PC-9 (cell line): ENCODE measurements at places on chromosomes 2 and 18. TPM values are rescaled to one million over a fixed set of nuclear protein-coding genes. Genes with fewer than 3 reads are reported as not detected.

Gene UGT1A6
- total RNA-seq = 549 and 643 TPM in 2 replicates

- DNase-seq = no peak
These were observed 84.4 kb upstream of the LYPD1 start for GRCh38 chr2:132754392-132754791.

GRCh38 chr18:32804134-32804888 is 31.5 kb upstream of the KLHL14 start:
- no peak for DNase-seq

Gene EFR3B
- total RNA-seq = 0.20 TPM in 1 of 2 replicates, not detected in the other

DNA sequence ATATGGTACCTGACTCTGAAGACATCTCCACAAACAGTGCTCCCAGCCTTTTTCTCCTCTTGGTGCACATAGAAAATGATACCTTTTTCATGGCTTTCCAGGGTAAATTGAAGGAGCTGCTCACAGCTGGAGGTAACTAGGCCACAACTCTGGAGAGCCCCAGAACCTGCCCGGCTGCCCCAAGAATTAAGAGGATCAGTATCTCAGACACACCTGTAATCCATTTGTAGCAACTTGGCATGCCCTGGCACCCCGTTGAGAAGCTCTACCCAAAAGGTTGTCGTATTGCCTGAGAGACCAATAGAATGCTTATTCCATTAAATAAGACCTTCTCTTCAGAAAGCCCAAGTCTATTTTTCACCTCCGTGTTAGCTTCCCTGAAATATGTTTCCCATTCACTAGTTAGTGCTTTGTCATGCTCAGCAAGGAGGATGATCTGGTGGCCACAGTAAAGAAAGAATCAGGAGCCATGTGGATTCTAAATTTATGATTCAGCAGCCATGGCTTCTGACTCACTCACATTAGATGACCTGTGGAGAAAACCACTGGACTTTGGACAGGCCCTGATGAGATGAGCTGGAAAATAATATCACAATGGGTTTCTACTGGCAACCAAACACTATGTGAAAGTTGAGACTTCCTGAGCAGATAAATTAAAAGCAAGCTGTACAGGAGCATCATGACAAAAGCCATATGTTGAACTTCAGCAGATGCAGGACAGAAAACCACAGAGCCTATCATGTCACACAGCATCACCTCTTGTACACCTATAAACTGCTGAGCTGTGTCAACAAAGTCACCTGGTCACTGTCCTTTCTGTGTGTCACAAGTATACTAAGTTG is 253.3 kb upstream of the OSR1 start:
- peak; percentile 98 for DNase-seq
